ENCODE measurements at places on chromosomes 2 and 18.
A peak's percentile ranks its signal among the peaks of the same experiment; 100 is the strongest.

DNA sequence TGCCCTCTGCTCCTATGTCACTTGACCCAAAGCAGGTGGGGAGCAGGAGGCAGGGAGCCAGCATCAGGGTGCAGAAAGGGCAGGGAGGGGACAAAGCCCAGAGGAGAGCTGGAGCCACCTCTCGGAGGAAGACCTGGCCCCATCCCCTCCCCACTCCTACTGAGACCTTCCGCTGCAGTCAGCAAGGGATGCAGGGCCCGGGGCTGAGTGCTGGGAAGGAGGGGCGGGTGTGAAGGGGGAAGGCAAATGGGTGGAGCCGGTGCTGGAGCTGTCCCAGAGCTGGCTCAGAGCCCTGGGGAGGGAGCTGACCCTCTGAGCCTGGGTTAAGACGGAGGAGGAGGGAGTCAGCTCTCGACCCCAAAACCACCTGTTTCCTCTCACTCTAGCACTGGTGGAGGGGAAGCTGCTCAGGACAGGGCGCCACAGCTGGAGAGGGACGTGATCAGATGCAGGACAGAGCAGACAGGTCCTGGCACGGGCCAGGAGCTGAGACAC lies 33.8 kb downstream of the HS1BP3 start:
- DNase-seq, result no peak

DNA sequence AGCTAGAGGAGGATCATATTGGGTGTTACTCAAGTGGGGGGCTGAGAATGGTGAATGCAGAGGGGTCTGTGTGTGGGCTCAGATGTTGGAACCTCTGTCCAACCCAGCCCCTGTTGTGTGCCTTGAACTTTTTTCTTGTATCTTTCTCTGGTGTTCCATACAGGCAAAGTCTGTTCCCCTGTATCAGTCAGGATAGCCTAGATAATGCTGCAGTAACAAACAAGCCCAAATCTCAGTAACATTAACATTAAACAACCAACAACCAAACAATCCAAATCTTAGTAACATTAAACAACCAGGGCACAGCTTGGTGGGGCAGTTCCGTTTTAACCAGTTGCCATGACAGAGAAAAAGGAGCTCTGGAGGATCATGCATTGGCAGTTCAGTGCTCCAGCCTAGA lies 103.7 kb downstream of the CTIF start:
- DNase-seq, result no peak

DNA sequence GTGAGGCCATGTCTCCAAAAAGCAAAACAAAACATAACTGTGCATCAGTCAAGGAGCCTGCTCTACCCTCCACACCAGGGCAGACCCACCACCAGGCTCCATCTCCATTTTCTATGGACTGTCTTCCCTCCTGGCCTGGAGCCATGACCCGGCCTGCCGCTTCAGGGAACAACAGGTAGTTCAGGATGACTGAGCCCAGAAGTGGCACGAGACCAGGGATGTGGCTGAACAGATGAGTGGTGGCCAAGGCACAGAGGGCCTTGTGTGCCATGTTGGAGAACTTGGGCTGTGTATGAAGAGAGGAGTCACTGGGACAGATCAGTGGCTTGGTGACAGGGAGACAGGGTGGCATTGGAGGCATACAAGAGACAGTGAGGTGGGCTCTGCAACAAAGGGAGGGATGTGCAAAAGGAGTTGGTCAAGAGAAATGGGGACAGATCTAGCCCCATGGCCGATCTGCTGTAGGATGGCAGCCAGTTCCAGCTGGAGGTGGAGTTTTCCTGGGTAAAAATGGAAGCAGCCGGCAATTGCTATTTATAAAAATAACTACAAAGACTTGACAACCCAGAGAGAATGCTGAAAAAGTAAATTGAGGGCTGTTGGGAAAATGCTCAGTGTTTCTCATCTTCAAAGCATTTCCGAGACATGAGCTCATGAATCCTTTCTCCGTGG lies 35.0 kb downstream of the TMEM177 start:
- DNase-seq, result no peak

- DNase-seq, result no peak
Measured at GRCh38 chr2:20135631-20136050, 84.2 kb upstream of the LAPTM4A start.

DNA sequence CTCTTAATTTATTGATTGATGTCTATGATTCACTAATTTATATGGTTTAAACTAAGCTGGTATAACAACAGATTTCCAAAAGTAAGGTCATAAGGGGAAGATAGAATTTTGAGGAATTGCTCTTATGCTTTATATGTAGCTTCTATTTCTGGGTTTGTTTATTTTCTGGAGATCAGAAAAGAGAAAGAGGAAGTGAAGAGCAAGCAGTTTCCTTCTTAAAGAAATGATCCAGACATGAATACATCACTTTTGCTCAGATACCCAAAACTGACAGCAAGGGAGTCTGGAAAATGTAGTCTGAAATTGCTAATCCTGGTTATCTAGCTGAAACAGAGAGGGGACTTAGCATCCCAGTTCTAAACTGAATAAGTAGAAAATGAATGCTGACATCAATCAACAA lies 912.5 kb upstream of the CRIM1 start:
- DNase-seq, result no peak

DNA sequence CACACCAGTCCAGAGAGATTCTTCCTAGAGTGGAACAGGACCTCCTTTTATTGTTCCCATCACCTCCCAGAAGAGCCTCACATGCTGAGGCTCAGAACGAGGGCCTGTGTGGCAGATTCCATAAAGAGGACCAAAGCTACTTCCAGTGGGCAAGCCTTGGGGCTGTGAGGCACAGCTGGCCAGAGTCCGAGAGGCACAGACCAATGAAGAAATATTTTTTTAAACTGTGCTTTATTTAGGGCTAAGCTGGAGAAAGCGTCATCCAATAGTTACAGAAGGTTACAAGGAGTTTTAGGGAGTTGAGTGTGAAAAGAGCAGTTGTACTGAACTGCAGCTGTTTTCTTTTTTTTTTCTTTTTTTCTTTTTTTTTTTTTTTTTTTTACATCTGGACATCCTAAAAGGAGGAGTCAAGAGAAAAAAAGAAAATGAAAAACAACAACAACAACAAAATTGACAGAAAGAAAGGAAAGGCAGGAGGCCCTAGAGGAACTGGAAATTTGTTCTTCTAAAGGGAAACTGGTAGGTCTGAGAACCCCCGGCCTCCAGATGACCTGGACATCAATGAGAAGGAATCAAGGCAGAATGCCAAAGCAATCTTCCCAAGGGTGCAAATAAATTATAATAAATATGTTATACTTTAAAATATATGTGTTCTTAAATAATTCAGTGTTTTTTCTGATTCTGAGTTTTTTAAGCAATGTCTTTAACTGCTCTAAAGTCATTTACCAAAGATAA lies 322.6 kb downstream of the CELF4 start:
- no peak for DNase-seq

- no peak for DNase-seq
Measured at GRCh38 chr2:138620431-138620830, 118.9 kb downstream of the SPOPL start.

DNA sequence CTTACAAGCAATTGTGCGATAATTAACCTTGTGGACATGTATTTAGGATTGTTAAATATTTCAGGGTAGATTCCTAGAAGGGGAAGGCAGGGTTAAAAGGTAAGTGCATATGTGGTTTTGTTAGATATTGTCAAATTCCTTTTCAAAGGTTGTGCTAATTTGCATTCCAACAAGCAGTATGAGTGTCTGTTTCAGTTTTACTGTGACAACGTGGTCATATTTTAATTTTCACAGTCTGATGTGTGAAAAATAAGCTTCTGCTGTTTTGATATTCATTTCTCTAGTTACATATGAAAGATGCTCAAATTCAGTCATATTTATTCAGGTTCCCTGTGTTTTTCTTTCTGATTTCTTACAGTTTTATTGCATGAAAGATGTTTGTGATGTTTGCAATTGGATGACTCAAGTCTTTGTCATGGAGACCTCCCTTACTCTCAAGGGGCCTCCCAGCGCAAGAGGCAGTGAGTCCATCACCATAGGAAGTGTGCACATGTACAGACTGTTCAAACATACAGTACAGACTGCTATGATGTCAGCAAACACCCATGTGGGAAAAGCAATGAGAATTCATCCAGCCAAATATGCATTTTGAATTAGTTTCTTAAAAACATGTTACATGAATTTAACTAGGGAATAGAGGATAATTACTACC lies 310.8 kb downstream of the GALR1 start:
- no peak for DNase-seq

DNA sequence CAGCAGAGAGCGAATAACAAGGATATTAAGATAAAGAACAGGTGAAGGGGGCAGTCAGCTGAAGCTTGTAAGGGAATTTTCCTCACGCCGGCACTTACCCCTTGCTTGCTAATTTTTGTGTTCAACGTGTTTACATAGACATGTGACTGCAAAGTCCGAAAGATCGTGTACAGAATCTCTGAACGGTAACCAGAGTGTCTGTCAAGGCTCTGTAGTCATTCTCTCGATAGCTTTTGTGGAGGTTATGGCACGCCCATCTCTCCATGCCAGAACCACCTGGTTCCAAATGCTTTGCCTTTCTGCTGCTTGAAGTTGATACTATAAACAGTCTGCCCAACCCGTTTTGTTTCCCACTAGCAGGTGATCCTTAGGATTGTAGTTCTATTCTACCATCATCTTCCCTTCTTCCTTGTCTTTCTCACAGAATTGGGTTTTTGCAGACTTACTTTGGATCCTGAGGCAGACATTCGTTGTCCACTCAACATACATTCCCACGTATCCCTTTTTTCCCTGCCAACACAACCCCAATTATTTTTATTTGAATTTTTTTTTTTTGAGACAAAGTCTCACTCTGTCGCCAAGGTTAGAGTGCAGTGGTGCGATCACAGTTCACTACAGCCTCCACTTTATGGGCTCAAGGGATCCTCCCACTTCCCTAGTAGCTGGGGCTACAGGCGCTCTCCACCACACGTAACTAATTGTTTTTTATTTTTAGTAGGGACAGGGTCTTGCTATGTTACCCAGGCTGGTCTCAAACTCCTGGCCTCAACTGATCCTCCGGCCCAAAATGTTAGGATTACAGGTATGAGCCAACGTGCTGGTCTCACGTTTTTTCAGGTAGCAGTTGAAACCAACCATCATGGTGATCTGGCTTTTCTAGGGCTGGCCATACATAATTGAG lies 1.3 kb upstream of the USP34 start:
- peak; percentile 41 for DNase-seq

GRCh38 chr2:204026294-204026693 lies 89.7 kb downstream of the ICOS start:
- no peak for DNase-seq

- no peak for DNase-seq
Measured at GRCh38 chr2:191243154-191243553, 2.0 kb upstream of the MYO1B start.

DNA sequence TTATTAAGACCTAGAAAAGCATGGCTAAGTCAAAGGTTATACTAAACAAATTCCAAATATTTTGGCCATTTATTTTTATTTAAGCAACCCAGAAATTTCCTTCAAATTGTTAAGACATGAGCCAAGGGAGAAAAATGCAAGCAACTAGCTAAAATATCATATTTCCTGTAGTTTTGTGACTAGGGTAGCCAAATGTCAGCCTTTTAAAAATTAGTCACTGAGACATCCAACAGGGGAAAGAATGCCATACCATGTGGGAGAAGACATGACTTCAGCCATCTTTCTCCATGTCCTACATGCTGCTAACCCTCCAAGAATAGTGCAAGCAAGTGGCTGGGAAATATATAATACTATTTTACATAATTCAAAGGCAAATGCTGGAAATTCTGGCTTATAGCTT lies 197.9 kb downstream of the DSEL start:
- no peak for DNase-seq

DNA sequence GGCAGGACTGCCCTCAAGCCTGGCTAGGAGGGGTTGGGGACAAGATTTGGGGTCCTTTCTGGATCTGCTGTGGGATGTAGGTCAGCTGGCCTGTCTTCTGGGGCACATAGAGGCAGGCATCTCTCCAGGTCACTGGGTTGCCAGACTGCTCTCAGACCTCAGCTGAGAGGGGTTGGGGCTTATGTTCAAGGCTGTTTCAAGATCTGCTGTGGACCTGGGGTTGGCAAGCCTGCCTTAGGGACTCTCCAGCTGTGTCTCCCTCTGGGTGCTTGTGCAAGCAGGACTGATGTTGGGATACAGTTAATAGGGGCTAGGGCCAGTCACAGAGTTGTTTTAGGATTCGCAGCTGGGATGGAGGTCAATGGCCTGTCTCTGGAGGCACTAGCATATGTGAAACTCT lies 363.0 kb upstream of the ST6GAL2 start:
- DNase-seq, result no peak

- no peak for DNase-seq
Measured at GRCh38 chr2:191959209-191959608, 112.3 kb upstream of the CAVIN2 start.
